ENCODE measurements at places on chromosomes 12 and 14.

GRCh38 chr14:104135121-104135903, 3.1 kb upstream of the KIF26A start:
- no peak for DNase-seq

- no peak for DNase-seq
Observed at GRCh38 chr14:99730876-99731546, 46.9 kb downstream of the CYP46A1 start.

GRCh38 chr14:54807428-54807827, 95.2 kb downstream of the GCH1 start:
- no peak for DNase-seq

DNA sequence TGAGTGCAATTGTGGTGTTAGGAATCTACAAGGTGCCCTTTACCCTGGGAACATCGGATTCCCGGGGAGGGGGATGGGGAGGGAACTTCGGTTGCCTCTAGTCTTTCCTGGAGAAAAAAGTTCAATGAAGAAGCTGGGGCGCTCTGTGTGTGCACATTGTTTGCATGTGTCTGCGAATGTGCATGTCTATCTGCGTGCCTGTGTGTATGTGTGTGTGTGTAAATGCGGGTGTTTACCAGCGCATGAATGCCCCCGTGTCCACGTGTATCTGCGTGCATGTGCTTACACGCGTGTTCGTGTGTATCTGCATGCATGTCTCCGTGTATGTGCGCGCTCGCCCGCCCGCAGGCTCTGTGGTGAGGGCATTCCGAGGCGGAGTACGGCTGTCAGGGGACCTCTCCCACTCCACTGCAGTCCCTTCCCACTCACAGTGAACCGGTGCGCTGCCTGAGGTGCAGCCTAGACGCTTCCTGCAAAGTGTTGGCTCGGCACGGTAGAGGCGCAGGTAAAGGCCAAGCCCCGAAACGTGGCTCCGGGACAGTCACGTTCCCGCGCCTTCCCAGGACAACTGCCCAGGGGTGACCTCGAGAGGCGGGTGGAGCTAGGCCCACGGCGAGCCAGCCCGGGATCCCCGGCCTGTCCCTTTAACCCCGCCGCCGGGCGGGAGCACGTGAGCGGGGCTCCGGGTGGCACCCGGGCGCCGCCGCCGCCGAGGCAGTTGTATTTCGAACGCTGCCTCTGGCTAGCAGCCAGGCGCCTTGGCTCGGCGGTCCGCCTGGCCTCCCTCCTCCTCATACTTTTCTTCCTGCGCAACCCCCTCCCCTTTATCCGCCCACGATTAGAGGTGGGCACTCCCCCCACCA, 539 bp upstream of the HMGA2 start:
- no peak for DNase-seq

DNA sequence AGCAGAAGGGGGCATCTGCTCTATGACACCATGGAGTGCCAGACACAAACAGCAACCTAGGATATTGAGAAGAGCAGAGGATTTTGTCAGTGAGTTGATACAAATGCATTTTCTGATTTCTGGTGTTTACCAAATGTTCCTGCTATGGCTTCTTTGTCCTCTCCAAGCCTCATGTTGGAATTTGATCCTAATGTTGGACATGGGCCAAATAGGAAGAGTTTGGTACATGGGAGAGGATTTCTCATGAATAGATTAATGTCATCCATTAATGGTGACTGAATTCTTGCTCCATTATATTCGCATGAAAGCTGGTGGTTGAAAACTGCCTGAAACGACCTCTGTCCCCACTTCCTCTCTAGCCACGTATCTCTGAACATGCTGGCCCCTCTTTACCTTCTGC, 1002.2 kb upstream of the FLRT2 start:
- DNase-seq, result no peak

GRCh38 chr12:110141389-110141788, 17.2 kb downstream of the IFT81 start:
- DNase-seq, result no peak

Data from activated T-helper 1 cell treated with Interleukin-2 at 50 U/mL for 16 hours (primary cell).